Upper lobe of right lung (tissue), 1 donor: ENCODE measurements at places on chromosomes 1 and 21. TPM values are rescaled to one million over a fixed set of nuclear protein-coding genes. Genes with fewer than 3 reads are reported as not detected.

RGS4 gene
- total RNA-seq, result 0.81 TPM

C1QTNF12 gene
- 2.6 TPM for total RNA-seq

TSACC gene
- not detected for total RNA-seq

LRRC53 gene
- not detected for total RNA-seq

SPATA45 gene
- not detected for total RNA-seq

CENPS gene
- 10.2 TPM for total RNA-seq

GRCh38 chr1:183652107-183652506 lies 1.0 kb downstream of the APOBEC4 start:
- DNase-seq, result no peak
- no peak overlapping the region for H3K27ac ChIP-seq
- H3K4me3 ChIP-seq, result no peak overlapping the region
- no peaks in the 10 kb centered on the region for H3K36me3 ChIP-seq
- no peaks in the 10 kb centered on the region for H3K27me3 ChIP-seq

DNA sequence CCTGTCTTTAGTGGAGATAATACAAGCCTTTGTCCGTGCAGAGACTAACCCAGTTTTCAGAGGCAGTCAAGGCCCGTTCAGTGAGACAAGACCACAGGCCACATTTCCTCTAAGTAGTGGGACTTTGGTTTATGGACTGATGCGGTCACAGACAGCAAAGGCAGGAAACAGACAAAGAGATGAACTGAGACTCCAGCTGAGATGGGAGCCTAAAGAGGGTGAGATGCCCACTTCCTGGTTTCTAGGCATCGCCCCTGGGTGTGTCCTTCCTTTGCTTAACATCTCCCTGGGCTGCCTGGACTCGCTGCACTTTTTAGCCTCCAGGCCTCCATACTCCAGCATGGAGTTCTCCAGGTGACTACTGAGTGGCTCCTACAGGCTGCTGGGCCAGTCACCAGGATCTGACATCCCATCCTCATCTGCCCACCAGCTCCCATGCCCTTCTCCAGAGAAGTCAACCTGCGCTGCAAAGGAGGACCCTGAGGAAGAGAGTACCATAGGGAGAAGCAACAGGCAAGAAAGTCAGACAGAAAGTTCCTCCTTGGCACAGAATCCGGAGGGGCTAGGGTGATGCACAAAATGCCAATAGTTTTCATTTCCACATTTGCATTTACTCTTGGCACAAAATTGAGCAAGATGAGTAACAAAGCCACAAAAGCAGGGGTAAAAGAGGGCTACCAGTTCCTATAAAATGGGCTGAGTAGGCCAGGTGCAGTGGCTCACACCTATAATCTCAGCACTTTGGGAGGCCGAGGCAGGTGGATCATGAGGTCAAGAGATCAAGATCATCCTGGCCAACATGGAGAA lies 15.1 kb downstream of the THEMIS2 start:
- H3K27me3 ChIP-seq, result no peaks in the 10 kb centered on the region
- peaks cover 51% of the 10 kb centered on the region for H3K36me3 ChIP-seq
- peaks cover 49% of the 10 kb centered on the region for H3K4me1 ChIP-seq
- peak; percentile 54 for DNase-seq

GRCh38 chr1:227946624-227947385 lies 927 bp downstream of the WNT9A start:
- H3K4me1 ChIP-seq, result peaks cover 22% of the 10 kb centered on the region
- peaks cover 11% of the 10 kb centered on the region for H3K27me3 ChIP-seq
- no peaks in the 10 kb centered on the region for H3K36me3 ChIP-seq
- peak overlapping the region; percentile 72 for H3K27ac ChIP-seq
- peak; percentile 91 for DNase-seq
- peak overlapping the region; percentile 55 for H3K4me3 ChIP-seq

DNA sequence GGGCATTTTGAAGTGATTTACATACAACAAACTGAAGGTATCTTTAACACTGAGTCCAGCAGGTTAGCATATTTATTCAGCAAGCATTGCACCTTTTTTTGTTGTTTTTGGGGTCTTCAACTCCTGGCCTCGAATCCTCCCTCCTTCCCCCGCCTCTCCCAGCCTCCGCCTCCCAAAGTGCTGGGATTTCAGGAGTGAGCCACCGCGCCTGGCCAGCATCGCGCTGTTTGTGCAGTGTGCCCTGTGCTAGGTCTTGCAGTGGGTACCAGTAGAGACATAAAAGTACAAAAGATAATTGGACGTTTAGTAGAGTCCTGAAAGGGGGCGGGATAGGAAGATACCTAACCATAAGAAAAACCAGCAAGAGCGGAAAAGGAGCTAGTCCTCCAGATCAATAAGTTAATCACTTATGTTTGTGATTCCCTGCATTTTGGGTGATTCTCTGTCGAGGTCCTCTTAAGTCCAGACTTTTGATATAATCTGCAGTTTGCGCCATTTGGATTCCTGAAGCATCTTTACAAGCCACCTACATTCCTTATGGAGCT lies 111.8 kb downstream of the OSBPL9 start:
- no peak for DNase-seq
- H3K36me3 ChIP-seq, result no peaks in the 10 kb centered on the region
- H3K4me3 ChIP-seq, result peak overlapping the region; percentile 76
- H3K4me1 ChIP-seq, result peaks cover 29% of the 10 kb centered on the region
- H3K27me3 ChIP-seq, result no peaks in the 10 kb centered on the region

DNA sequence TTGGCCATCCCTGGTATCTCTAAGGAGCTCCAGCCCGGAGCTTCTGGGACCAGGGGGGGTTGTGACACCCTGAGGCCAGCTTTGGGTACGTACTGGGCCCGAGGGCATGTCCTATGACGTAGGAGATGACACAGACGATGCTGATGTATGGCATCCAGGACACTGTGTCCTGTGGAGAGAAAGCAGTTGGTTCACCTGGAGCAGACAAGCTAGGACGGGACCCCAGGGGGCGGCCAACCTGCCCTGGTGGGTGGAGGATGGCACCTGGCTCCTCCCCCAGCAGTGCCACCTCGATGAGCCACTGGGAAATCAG lies 12.1 kb upstream of the SLC2A7 start:
- H3K4me3 ChIP-seq, result no peak overlapping the region
- no peak overlapping the region for H3K27ac ChIP-seq
- H3K36me3 ChIP-seq, result no peaks in the 10 kb centered on the region

GRCh38 chr1:100730130-100730529 lies 10.6 kb downstream of the VCAM1 start:
- H3K27ac ChIP-seq, result no peak overlapping the region
- H3K27me3 ChIP-seq, result no peaks in the 10 kb centered on the region
- peaks cover 1% of the 10 kb centered on the region for H3K4me1 ChIP-seq
- H3K4me3 ChIP-seq, result no peak overlapping the region

GRCh38 chr1:88509379-88509778 lies 174.7 kb upstream of the PKN2 start:
- H3K4me1 ChIP-seq, result no peaks in the 10 kb centered on the region
- H3K27me3 ChIP-seq, result no peaks in the 10 kb centered on the region
- H3K27ac ChIP-seq, result no peak overlapping the region
- H3K36me3 ChIP-seq, result no peaks in the 10 kb centered on the region
- no peak for DNase-seq

GRCh38 chr1:14442669-14443068 lies 155.8 kb upstream of the KAZN start:
- DNase-seq, result no peak
- no peaks in the 10 kb centered on the region for H3K4me1 ChIP-seq
- H3K4me3 ChIP-seq, result no peak overlapping the region
- H3K27ac ChIP-seq, result no peak overlapping the region

- no peak for DNase-seq
- no peaks in the 10 kb centered on the region for H3K4me1 ChIP-seq
- no peaks in the 10 kb centered on the region for H3K27me3 ChIP-seq
- H3K4me3 ChIP-seq, result no peak overlapping the region
Observed at GRCh38 chr1:189103956-189104355, 1373.7 kb downstream of the BRINP3 start.

DNA sequence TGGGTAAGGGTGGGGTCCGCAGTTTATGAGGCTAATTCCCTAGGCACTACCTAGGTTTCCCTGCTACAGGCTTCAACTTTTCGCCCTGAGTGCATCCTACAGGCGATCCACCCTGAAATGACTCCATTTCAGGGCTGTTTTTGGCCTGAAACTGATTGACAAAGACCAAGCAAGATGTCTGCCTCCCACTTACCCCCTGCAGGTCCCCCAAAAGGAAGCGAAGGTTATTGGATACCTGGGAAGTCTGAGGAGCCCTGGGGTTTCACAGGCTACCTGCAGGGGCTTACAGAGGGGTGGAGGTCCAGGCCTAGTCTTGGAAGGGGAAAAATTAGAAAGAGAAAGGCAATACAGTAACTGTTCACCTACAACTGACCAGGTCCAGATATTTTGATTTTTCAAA lies 3.3 kb upstream of the TBX15 start:
- no peak overlapping the region for H3K4me3 ChIP-seq
- no peak for DNase-seq
- H3K4me1 ChIP-seq, result no peaks in the 10 kb centered on the region
- no peaks in the 10 kb centered on the region for H3K36me3 ChIP-seq
- no peak overlapping the region for H3K27ac ChIP-seq

- H3K4me3 ChIP-seq, result no peak overlapping the region
- no peaks in the 10 kb centered on the region for H3K36me3 ChIP-seq
- H3K4me1 ChIP-seq, result peaks cover 40% of the 10 kb centered on the region
- no peaks in the 10 kb centered on the region for H3K27me3 ChIP-seq
- H3K27ac ChIP-seq, result peak overlapping the region; percentile 83
Observed at GRCh38 chr1:8004113-8004802, 21.9 kb downstream of the ERRFI1 start.

- H3K27ac ChIP-seq, result no peak overlapping the region
- H3K4me3 ChIP-seq, result no peak overlapping the region
- no peak for DNase-seq
- no peaks in the 10 kb centered on the region for H3K27me3 ChIP-seq
- no peaks in the 10 kb centered on the region for H3K4me1 ChIP-seq
Observed at GRCh38 chr1:231653632-231654031, 27.0 kb downstream of the DISC1 start.

DNA sequence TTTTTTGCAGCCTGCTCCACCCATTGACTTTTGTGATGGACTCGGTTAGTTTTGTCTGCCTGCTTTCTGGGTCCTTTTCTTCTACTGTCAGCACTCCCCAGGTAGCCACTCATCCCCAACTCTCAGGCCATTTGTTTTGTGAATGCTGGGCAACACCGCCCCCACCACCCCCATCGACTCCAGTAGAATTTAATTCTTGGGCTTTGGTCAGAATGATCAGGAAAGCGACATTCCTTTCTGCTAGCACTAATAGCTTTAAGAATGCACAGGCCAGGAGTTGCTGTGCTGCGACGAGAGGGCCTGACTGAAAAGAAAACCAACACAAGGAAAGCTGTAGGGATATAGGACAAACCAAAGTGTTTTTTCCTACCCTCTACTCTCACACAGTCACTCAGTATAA lies 144.4 kb downstream of the CDC7 start:
- DNase-seq, result no peak
- no peaks in the 10 kb centered on the region for H3K4me1 ChIP-seq
- no peaks in the 10 kb centered on the region for H3K27me3 ChIP-seq
- H3K27ac ChIP-seq, result no peak overlapping the region
- no peaks in the 10 kb centered on the region for H3K36me3 ChIP-seq
